ENCODE measurements at places on chromosomes 7 and 10.

GRCh38 chr10:55237462-55237861 is 436.4 kb upstream of the PCDH15 start:
- DNase-seq: no peak

DNA sequence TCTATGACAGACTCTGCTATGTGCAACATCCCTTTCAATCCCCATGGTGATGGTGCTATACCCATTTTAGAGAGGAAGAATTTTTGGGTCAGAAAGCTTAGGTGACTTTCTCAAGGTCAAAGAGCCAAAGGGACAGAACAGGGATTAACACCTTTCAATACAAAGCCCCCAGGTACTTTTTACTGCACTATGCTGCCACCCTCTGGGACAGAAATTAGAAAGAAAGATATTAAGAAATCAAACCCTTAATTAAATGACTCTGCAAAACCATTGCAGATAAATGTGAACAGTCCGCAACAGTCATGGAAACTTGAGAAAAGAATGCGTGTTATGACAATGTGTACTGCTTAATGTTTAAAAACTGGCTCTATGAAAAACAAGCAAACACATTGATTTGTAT is 673.7 kb downstream of the MAGI2 start:
- DNase-seq: no peak

- DNase-seq: no peak
Observed at GRCh38 chr7:235576-236395, 43.4 kb downstream of the FAM20C start.

DNA sequence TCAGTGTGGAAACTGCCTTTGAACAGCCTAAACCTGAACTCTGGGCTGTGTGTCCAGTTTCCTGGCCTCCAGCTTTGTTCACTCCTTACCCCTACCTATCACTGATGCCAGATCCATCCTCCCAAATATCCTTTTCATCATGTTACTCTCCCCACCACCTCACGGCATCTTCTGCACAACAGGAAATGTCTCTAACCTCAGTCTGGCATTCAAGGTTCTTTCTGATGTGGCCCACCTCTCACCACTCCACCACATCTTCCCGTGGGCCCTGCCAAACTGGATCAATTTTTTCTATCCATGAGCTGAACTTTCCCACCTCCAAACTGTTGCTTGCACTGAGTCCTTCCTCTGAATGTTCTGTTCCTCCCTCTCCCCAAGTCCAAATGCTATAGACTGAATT is 35.8 kb upstream of the MAP3K8 start:
- DNase-seq: no peak

- DNase-seq: no peak
Observed at GRCh38 chr10:23910291-23910690, 298.6 kb upstream of the KIAA1217 start.
